Lung (tissue), 17 donors: ENCODE measurements at places on chromosomes 5 and 9. TPM values are rescaled to one million over a fixed set of nuclear protein-coding genes. Genes with fewer than 3 reads are reported as not detected.

DNA sequence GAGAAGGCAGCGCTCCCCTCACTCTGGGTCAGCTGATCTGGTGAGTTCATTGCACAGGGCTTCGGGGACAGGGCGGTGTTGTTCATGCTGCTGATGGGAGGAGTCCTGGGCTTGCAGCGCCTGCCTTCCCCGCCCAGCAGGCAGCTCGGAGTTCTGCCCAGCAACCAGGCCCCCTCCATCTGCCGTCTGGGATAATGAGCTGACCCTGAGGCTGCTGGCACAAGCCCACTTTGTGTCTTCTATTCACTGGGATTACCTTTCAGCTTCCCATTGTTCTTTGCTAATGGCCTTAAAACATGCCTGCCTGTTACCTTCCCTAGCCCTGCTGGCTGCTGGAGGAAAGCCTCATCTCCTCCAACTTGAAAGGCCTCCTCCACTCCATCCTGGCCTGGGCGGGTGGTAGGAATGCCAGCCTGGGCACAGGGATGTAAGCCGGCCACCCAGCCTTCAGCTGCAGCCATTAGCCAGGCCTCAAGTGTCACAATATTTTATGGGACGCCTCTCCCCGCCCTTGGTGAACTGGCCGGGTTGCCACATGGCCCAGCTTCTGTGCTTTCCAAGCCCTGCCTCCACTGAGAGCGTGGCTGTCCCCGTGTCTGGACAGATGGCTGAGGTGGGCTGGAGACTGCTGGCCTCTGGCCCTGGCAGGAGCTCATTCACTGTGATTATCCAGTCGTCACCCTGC, 70.4 kb downstream of the GADD45G start:
- peak; percentile 52 for DNase-seq

- DNase-seq: no peak
These were observed 119.1 kb downstream of the UGCG start for GRCh38 chr9:112015736-112016135.

GRCh38 chr5:168382421-168382820, 91.0 kb downstream of the WWC1 start:
- DNase-seq: no peak

FST gene
- polyA plus RNA-seq: 1.5 TPM

DNA sequence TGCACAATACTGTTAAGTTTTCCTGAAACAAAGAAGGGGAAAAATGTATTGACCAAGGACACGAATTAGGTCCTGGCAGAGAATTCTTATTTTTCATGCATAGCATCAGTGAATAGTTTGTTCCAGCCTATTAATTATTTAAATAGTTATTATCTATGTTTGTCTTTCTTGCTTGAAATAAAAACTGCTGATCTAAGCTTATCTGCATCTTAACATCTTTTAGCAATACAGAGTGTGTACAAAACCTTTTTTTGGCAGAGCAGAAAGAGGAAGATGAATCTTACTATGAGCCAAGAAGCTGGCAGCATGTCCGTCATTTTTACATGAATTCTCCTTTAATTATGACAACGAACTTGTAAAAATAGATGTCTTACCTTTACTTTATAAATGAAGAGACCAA, 23.3 kb upstream of the PLPPR1 start:
- no peak for DNase-seq

GRCh38 chr5:34550964-34551363, 105.2 kb upstream of the RAI14 start:
- no peak for DNase-seq

GRCh38 chr9:131105952-131106351, 9.6 kb downstream of the AIF1L start:
- no peak for DNase-seq

PCDHB2 gene
- polyA plus RNA-seq: 1.1 TPM

PLCXD3 gene
- polyA plus RNA-seq: 0.65 TPM

FXN gene
- polyA plus RNA-seq: 12.5 TPM

SLC23A1 gene
- polyA plus RNA-seq: 0.30 TPM

- no peak for DNase-seq
These were observed 323.9 kb downstream of the TMEM232 start for GRCh38 chr5:110402562-110402961.

DNA sequence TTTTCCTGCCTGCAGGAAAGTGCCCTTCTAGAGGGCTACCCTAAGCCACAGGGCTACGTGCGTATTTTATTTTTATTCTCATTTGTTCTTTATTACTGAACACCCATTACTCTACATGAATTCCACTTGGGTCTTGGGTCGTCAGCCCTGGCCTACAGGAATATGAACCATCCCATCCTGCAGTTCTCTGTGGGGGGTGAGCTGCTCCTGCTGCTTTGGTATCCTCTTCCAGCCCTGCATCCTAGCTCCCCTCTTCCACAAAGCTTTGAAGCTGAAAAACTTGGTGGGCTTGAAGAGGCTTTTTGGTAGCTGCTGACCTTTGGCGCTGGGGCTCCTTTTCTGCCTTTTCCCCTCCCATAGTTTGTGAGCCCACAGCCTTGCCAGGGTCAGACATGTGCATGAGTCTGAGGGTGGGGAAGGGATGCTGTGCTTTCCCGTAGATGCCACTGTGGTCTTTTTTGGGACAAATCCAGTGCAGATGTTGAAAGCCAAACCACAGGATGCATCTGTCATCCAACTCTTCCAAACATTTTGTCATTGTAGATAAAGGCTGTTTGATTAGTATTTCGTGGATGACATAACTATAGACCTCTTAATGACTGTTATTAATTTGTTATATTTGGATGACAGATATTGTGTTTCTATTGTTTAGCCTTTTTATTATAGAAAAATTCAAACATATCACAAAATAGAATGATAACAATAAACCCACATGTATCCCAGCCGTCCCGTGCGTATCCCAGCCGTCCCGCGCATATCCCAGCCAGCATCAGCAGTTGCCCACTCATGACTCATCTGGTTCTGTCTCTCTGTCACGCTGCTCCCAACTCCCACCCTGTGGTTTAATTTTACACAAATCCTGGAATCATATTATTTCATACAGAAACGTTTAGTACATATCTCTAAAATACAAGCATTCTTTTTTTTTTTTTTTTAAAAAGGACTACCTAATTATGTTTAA, 43.9 kb downstream of the SLC46A2 start:
- DNase-seq: no peak

DNA sequence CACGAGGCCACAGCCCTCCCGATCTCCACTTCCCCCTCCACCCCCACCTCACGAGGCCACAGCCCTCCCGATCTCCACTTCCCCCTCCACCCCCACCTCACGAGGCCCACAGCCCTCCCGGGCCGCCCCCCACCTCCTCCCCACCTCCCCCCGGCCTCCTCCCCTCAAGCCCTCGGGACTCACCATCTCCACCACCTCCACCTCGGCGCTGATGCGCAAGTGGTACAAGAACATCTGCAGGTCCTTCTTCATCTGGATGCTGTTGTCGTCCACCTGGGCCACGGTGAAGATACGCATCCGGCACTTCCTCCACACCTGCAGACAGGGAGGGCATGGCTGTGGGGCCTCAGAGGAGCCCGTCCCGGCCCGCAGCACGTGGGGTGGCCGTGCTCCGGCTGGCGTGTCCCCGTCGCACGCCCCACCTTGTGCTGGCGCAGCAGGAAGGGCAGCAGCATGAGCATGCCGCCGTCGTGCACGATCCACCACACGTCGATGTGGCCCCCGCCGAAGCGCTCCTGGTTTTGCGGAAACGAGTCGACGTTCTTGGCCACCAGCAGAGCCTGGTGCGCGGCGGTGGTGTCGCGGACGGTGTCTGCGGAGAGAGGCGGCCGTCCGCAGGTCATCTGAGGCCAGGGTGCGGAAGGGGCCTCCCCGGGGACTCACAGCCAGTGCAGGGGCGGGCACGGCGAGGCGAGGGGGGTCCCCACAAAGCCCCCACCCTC, 48.0 kb downstream of the SLC12A7 start:
- DNase-seq: no peak

- no peak for DNase-seq
These were observed 9.6 kb upstream of the IL17B start for GRCh38 chr5:149388498-149389190.

DNA sequence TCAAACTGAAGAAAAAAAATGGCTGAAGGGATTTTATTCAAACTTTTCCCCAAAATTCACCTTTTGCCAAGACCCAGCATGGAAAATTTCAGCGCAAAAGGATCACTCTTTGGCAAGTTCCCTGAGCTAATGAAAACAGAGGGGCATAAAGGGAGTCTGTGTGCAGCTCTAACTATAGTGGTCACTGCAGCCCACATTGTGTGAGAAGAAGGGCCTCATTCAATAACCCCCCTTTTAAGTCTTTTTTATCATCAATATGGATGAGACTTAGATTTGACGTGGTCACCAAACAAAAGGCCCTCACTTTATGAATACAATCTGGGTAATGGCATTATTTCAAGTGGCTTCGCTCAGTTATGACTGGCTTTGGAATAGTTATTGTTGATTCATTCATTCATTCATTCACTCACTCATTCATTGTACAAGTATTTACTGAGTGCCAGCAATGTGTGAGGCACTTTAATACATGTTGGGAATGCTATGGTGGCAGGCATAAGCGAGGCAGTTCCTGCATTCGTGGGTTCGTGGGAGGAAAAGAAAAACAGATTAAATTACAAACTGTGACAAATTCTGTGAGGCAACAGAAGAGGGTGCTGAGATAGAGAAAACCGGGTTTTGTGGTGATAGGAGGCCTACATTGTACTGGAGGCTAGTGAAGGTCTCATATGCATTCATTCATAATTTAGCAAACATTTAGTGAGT, 145.7 kb upstream of the KLF4 start:
- DNase-seq: no peak

GRCh38 chr9:114371343-114371944, 16.3 kb downstream of the AKNA start:
- no peak for DNase-seq

DNA sequence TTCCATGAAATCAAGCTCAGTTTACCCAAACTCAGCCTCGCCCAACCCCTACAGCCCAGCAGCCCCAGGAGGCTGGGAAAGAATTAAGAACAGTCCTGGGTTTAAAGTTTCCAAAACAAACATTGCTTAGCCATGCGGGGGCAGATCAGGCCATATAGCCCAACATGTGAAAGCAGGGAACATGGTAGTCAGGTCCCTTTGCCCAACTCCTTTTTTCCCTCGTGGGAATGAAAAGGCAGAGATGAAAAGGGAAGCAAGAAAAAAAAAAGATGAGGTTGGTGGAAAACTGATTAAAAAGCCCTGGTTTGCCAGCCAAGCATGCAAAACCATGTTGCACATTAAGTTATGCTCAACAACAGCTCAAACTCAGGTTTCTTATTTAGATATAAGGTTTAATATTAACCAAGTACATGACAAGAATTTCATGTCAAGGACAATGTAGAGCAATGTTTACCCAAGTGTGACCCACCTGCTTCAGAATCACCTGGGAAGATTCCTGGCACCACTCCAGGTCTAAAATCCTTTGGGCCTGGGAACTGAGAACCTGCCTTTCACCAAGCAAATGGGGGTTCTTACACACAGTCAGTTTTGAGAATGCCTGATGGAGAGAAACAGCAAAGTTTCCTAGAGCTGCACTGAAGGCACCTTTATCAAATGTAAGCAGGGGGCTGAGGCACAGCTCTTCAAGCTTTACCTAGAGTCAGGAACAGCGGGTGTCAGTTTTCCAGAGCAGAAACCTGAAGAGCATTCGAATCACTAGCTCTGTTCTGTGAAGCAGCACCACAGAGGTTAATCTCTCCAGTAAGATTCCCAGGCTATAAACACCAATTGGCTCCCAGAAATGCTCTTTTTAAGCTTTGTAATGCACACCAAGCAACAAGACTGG, 1.7 kb downstream of the FREM1 start:
- DNase-seq: no peak

HRH2 gene
- polyA plus RNA-seq: 1.8 TPM

ABO gene
- 4.0 TPM for polyA plus RNA-seq

ROPN1L gene
- 22.8 TPM for polyA plus RNA-seq

DNA sequence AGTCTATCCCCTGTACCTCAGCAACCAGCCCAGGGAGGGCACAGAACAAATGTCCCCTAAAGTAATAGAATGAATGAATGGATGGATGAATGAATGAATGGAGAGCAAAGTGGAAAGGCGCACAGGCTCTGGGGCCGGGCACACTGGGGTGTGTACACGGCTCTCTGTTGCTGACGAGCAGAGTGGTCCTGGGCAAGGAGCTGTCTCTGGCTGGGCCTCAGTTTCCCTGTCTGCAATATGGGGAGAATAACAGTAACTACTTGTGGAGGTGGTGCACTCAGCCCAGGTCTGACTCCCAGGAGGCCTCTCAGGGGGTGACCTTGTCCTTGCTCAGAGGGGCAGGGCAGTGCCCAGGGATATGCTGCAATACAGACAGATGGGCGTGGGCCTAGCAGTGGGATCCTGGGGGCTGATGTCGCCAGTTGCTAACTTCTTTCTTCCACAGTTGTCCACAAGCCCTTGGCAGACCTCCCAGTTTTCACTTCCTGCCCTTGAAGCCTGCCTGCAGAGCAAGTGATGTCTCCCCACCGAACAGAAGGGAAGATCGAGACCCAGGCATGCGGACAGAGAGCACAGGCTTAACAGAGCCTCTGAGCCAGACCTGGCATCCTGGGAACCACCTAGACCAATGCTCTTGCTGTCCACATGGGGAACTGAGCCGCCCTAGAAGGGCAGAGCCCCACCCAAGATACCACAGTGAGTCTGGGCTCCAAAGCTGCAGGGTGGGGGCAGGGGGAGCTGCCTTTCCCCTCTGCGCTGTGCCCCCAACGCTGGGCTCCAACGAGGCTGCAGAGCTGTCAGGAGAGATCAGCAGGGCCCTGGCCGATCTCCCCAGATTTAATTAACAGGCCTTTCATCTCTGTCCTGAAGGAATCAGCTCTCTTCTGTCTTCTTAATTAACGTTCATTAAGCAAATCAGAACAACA, 13.6 kb upstream of the LAMC3 start:
- DNase-seq: peak; percentile 66

C5orf34 gene
- polyA plus RNA-seq: 1.5 TPM

DNA sequence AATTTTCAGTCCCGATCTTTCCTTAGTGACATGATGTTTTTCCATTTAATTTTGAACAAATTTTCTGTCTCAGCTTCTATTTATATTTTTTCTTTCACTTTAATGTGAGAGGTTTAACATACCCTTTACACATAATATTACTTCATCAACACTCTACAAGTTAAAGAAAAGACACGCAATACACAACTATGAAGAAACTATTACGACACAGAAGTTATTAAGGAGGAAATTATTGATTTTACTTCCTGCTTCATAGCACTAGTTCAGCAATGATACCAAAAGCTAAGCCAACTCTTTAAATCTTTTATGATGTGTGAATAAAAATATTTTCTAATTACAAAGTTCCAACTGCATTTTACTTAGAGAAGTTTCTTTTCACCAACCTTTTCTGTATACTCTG, 432.3 kb upstream of the DAB2 start:
- peak; percentile 29 for DNase-seq

GRCh38 chr9:115891929-115892328, 261.7 kb upstream of the PAPPA start:
- no peak for DNase-seq
